Ovary (tissue), 10 donors: ENCODE measurements at places on chromosomes 16 and 17. TPM values are rescaled to one million over a fixed set of nuclear protein-coding genes. Genes with fewer than 3 reads are reported as not detected.

RPTOR gene
- total RNA-seq: 20.7 TPM

NFATC2IP gene
- 27.2 TPM for total RNA-seq

SBK1 gene
- 0.37 TPM for total RNA-seq

- no peaks in the 10 kb centered on the region for H3K36me3 ChIP-seq
- no peak for DNase-seq
- H3K27me3 ChIP-seq: no peaks in the 10 kb centered on the region
- no peak overlapping the region for H3K27ac ChIP-seq
- no peaks in the 10 kb centered on the region for H3K4me1 ChIP-seq
Measured at GRCh38 chr16:77913738-77914253, 108.6 kb upstream of the CLEC3A start.
